ENCODE measurements at places on chromosomes 12 and 14. TPM values are rescaled to one million over a fixed set of nuclear protein-coding genes. Genes with fewer than 3 reads are reported as not detected.

GRCh38 chr12:12887471-12887870 lies 3.9 kb upstream of the GPRC5A start:
- no peak for DNase-seq

DNA sequence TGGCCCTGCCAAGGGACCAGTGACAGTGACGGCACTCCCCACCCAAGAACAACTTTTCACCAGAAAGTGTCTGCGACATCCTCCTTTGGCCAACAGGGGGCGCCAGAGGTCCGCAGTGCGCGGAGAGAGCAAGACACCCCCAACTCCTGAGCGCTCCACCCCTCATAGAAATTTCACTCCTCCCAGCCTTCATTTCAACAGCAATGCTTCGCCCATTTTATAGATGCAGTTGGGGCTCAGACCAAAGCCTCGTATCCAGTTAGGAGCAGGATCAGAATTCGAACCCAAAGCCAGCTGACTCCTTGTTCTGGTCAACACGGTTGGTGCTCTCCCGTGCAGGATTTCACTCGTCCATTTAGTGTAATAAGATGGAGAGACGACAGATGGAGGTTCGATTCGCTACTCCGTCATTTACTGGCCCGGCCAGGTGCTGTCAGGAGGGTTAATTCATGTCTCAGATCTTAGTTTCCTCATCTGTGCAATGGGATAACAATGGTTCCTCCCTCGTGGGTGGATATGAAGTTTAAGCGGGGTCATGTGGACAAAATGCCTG lies 2.4 kb upstream of the POP5 start:
- DNase-seq, result peak; percentile 94

DNA sequence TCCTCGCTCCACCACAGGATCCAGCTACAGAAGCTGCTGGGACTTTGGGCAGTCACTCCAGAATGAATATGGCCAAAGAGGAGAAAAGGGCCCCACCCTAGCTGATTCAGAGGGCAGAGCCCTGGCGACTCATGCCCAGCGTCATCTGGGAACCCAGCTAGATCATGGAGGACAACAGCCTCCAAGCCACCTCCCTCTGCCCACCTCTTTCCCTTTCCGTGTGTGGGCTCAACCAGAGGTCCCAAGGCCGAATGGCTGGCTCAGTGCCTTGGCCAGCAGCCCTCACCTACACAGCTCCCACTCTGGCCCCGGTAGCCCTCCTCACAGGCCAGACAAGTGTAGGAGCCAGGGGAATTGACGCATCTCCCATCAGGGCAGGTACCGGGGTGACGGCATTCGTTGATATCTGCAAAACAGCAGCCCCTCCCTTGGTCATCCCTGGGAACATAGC lies 17.4 kb downstream of the ISCA2 start:
- DNase-seq, result peak; percentile 60

- no peak for DNase-seq
These were observed 7.3 kb downstream of the LHX5 start for GRCh38 chr12:113464452-113464775.

KRT75 gene
- total RNA-seq, result not detected

Measured in spleen (tissue), 13 donors.